GM12878 (cell line): ENCODE measurements at places on chromosomes 13 and 19. TPM values are rescaled to one million over a fixed set of nuclear protein-coding genes. Genes with fewer than 3 reads are reported as not detected.

FBN3 gene
- polyA plus RNA-seq = not detected in 2 replicates

NBEA gene
- 0.25 and 0.37 TPM in 2 replicates for polyA plus RNA-seq

DNA sequence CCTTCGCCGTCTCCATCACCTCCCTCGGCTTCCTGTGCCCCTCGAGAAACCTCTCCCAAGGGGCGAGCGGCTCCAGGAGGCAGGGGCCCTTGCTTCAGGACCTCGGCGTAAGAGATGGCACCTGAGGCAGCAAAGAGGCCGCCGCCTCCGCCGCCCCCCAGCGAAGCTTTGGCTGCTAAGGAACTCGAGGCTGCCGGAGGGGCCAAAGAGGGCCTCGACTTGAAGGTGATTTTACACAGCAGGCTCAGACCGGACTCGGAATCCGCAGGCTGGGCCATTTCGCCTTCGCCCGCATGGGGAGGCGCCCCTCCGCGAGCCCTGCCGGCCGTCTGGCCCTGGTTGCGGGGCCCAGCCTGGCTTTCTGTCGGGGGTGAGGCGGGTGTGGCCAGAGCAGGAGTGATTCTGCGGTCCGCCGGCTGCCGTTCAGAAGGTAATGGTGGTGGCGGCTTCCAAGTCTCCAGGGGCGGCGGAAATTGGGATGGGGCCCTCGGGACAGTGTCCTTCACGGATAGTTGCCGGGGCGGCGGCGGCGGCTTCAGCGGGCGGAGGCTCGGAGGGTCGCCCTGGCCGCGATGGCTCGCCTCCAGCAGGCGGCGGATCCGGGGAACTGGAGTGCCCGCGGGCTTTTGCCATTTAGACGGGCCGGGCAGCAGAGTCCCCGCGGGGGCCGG, 1.4 kb downstream of the GGN start:
- DNase-seq = no peak

DNA sequence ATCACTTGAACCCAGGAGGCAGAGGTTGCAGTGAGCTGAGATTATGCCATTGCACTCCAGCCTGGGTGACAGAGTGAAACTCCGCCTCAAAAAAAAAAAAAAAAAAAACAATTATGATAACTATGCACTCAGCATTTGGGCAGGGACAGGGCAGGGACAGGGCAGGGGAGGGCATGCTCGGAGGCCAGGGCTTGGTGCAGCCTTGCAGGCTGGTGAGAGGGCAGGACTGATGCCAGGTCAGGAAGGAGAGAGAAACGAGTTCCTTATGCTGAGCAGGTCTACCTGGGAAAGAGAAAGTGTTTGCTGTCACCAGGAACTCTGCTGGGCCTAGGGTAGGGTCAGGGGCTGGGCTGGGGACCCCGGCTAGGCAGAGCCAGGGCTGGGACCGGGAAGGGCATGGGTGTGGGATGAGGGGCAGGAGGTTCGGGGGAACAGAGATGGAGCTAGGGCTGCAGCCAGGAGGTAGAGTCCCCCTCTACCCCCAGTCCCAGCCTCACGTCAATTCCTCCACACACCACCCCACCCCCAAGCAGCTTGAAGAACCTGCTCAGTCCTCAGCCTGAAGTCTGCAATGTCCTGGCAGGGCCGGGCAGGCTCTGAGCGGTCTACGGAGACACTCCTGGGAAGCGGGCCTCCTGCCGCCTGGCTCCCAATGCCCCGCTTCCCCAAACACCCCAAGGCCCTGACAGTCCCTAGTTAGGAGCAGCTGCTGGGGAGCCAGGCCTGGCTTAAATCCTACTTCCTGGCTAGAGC, 2.8 kb downstream of the FXYD3 start:
- DNase-seq = no peak

- no peak for DNase-seq
Observed at GRCh38 chr19:18310966-18311365, 11.9 kb downstream of the LSM4 start.

DNA sequence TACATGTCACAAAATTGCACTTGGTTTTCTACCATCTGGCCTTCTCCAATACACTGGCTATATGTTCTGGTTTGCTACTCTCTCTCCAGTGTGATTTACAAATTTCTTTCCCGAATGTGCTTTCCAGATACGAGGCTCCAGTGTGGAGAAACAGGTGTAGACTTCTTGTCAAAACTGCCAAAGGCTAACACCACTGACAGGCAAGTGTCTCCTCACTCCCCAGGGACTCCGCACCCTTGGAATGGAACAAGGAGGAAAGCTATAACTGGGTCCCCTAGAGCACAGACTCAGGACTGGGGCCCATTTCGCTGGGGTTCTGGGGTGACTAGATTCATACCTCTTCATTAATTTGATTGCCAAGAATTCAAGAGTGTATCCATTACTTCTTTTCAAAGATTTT, 161.8 kb downstream of the FOXO1 start:
- no peak for DNase-seq

DNA sequence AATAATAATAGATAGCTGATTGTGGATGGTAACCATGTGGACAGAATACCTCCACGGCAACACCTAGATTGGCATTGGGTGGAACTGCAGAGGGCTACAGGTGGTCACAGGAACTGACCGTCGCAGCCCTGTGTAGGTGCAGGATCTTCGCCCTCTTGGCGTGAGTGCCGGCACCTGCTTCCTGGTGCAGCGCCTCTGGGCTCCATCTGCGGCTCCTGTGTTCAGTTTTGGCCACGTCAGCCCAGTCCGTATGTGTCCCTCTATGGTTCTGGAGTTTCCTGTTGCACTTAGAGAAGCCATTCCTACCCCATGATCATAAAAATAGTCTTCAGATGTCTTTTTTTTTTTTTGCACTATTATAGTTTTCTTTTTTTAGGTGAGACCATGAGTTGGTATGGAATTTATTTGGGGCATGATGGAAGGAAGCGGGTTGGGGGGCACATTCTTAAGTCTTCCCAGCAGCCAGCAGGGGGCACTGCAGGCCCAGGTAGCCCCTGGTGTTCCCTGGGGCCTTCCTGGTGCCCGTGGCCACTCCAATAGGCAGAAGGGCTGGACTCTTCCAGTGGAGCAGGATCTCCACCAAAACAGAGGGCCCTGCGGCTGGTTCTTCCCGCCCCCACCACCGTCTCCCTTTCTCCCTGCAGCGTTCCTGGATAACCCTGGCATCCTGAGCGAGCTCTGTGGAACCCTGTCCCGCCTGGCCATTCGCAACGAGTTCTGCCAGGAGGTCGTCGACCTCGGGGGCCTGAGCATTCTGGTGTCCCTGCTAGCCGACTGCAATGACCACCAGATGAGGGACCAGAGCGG, 10.1 kb upstream of the SLC25A42 start:
- no peak for DNase-seq

- no peak for DNase-seq
Observed at GRCh38 chr13:74883834-74884233, 598.1 kb downstream of the TBC1D4 start.

- DNase-seq = no peak
Observed at GRCh38 chr13:111410232-111411021, 90.0 kb downstream of the TEX29 start.

DNA sequence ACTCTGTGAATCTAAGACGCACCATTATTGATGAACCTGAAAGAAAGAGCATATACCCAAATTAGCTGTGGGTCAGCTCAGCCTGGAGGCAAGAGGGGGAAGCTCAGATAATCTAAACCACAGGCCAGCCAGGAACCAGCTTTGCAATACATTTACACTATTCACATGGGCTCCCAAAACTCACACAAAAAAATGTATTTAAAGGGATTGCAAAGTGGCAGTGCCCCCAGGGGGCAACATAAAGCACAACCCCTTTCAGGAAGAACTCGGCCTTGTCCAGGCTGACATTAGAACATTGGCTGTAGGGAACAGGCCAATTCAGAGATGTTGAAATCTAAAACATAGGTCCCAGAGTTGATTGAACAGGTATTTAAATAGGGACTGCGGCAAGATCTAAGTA, 3.2 kb upstream of the PROZ start:
- no peak for DNase-seq

- no peak for DNase-seq
Observed at GRCh38 chr19:50417111-50418081, 1.3 kb upstream of the SPIB start.
